ENCODE measurements at places on chromosomes 7 and 10. TPM values are rescaled to one million over a fixed set of nuclear protein-coding genes. Genes with fewer than 3 reads are reported as not detected.

CALCR gene
- not detected for polyA plus RNA-seq

AKR1C3 gene
- 22.8 TPM for polyA plus RNA-seq

NUDT13 gene
- 6.1 TPM for polyA plus RNA-seq

TAS2R16 gene
- not detected for polyA plus RNA-seq

GHRHR gene
- 0.68 TPM for polyA plus RNA-seq

CD36 gene
- 87.0 TPM for polyA plus RNA-seq

ADAMTS14 gene
- 1.2 TPM for polyA plus RNA-seq

CTAGE8 gene
- polyA plus RNA-seq, result not detected

AQP1 gene
- 23.9 TPM for polyA plus RNA-seq

C10orf105 gene
- polyA plus RNA-seq, result 0.08 TPM

ODAD2 gene
- 2.1 TPM for polyA plus RNA-seq

SSMEM1 gene
- polyA plus RNA-seq, result 0.13 TPM

SEMA3E gene
- polyA plus RNA-seq, result 0.13 TPM

UCMA gene
- polyA plus RNA-seq, result not detected

SLC26A5 gene
- polyA plus RNA-seq, result 0.22 TPM

GRID1 gene
- polyA plus RNA-seq, result 2.2 TPM

NEUROD6 gene
- polyA plus RNA-seq, result not detected

FBXL13 gene
- polyA plus RNA-seq, result 5.7 TPM

MGAM2 gene
- polyA plus RNA-seq, result 0.05 TPM

LRRC4 gene
- polyA plus RNA-seq, result 3.7 TPM

PRSS37 gene
- not detected for polyA plus RNA-seq

OR2A12 gene
- not detected for polyA plus RNA-seq

AGR2 gene
- 0.13 TPM for polyA plus RNA-seq

ITPRID1 gene
- polyA plus RNA-seq, result not detected

LHFPL3 gene
- polyA plus RNA-seq, result not detected

ADRA2A gene
- polyA plus RNA-seq, result 0.75 TPM

NCOA4 gene
- 22.2 TPM for polyA plus RNA-seq

NPY4R2 gene
- not detected for polyA plus RNA-seq

NUTM2E gene
- not detected for polyA plus RNA-seq

Data from adrenal gland (tissue), 19 donors.